DMS153 (cell line): ENCODE measurements at places on chromosomes 5 and 9.

GRCh38 chr5:69030358-69031062 lies 63.3 kb upstream of the SLC30A5 start:
- DNase-seq, result no peak

DNA sequence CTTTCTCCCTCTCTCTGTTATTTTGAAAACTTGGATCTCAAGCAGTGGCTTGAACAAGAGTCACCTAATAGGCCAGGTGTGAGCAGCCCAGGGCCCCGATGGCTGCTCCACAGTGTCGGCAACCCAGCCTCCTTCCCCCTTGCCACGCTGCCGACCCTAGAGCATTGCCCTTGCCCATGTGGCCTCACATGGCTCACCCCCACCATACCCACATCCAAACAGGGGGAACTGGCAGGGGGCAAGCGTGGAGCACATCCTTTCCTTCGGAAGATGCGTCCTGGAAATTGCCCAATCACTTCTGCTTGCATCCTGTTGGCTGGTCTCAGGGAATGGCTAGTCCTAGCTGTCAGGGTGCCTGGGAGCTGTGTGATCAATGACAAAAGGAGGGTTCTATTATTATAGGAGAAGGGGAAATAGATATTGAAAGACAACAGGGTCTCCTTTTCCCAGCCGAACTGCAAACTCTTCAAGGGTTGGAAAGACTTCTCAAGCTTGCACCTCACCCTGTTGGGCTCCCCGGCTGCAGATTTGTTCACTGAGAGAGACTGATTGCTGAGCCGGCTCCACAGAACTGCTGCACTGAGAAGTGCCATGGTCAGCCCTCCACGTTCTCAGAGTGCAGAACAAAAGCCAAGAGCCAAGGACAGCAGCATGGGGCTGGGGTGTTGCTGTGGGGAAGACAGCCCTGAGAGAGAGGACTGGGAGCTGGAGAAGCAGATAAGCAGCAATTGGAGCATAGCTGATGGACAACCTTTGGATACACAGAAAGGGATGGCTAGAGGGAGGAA lies 8.3 kb upstream of the TIFAB start:
- no peak for DNase-seq

- DNase-seq, result no peak
Measured at GRCh38 chr9:134943836-134944235, 26.1 kb upstream of the FCN1 start.

GRCh38 chr5:1064383-1065142 lies 47.3 kb downstream of the SLC12A7 start:
- DNase-seq, result no peak

DNA sequence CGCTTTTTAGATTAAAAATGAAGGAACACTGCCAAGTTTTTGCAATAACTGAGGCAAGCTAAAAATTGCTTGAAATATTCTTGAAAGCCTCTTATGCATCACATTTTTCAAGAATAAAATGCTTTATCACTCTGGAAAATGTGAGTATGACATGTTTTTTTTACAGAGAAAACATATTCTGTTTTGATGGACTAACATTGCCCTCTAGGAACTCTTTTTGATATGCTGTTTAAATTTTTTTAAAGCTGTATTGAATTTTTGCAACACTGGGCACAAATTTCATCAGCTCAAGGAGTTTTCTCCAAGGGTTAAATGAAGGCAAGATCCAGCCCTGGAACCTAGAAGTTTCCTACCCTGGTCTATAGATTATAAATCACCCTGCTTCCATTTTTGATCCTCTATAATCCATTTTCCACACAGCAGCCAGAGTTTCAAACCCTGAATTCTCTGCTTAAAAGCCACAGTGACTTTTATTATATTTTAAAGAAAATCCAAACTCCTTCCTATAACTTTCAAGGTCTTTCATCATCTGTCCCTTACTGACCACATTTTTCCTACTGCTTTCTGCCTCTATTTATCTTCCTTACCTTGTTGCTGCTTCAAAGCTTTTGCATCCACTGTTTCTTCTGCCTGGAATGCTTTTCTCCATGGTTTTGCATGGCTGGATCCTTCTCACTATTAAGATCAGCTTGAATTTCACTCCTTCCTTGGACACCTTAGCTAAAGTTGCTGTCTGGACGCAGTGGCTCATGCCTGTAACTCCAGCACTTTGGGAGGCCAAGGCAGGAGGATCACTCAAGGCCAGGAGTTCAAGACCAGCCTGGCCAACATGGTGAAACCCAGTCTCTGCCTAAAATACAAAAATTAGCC lies 60.9 kb downstream of the IL31RA start:
- DNase-seq, result no peak

- DNase-seq, result no peak
Measured at GRCh38 chr5:78698191-78698791, 49.7 kb upstream of the LHFPL2 start.

GRCh38 chr5:143143973-143144372 lies 259.5 kb downstream of the NR3C1 start:
- DNase-seq, result no peak

GRCh38 chr5:113118765-113119164 lies 142.2 kb downstream of the DCP2 start:
- no peak for DNase-seq

- DNase-seq, result no peak
Measured at GRCh38 chr5:139565411-139566305, 4.5 kb downstream of the UBE2D2 start.

GRCh38 chr9:126123927-126124326 lies 202.7 kb upstream of the MVB12B start:
- DNase-seq, result no peak

DNA sequence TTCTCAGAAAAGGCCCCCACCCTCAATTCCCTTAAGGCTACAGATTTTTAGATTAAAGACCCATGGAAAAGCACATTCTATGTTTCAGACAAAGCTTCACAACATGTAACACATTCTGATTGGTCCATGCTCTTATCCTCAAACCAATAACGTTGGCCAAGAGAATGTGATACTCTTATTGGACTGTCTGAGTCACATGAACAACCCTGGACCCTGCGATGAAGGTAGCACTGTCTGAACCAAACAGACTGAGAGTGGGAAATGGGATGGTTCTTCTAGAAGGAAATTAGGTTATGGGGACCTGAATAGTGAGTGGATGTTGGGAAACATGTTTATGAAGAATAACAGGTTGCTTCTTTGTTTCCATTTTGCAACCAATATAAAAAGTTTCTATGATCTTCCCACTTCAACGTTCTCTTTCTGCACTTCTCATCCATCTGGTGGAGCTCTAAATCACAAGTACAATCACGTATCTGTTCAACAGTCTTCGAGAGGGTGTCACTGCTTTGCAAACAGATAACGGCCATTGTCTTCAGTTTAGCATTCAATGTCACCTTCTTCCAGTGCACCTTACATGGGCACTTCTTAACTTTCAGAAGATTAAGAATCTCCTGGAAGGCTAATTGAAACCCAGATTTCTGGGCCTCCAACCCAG lies 81.6 kb downstream of the PTCH1 start:
- DNase-seq, result no peak
